Body of pancreas (tissue), 4 donors: ENCODE measurements at places on chromosomes 5 and 9.

DNA sequence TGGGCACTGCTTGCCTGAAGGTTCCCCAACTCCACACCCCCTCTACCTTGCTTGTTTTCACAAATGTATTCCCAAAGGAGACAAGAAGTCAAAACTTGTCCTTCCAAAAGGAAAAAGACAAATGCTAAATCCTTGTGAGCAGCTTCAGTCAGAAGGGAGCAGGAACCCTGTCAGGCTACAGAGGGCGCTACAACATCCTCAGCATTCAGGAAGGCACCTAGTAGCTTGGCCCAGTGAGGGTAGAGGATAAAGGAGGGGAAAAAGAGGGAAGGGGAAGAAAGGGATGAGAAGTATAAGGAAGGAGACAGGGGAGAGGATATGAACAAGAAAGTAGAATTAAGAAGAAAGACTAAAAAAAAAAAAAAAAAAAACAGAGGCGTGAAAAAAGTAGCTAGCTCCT, 97.5 kb downstream of the MLLT3 start:
- DNase-seq: no peak

GRCh38 chr5:14728459-14728938, 64.0 kb downstream of the OTULIN start:
- no peak for DNase-seq

GRCh38 chr5:13866792-13867191, 77.7 kb downstream of the DNAH5 start:
- DNase-seq: peak; percentile 7

- DNase-seq: peak; percentile 65
Observed at GRCh38 chr9:8660383-8660782, 860.8 kb upstream of the DMAC1 start.

DNA sequence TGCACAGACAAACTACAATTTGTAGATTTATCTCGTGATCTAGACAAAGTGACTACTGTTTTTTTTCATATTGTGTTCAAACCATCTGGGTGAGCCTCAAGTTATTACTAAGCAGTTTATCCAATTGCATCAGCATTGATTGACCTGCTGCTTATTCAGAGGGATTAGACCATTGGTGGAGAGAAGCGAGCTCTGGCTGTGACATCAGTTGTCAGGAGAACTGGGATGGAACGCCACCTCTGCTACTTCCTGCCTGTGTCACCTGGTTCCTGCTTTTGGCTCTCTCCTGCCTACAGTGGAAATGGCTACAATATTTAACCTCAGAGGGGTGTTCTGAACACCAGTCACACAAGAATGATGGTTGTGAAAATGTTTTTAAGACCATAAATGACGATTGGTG, 12.1 kb downstream of the NR4A3 start:
- no peak for DNase-seq
